ENCODE measurements at places on chromosomes 2 and 18.
A peak's percentile ranks its signal among the peaks of the same experiment; 100 is the strongest.

- DNase-seq: no peak
Observed at GRCh38 chr18:1062588-1062987, 157.9 kb downstream of the ADCYAP1 start.

DNA sequence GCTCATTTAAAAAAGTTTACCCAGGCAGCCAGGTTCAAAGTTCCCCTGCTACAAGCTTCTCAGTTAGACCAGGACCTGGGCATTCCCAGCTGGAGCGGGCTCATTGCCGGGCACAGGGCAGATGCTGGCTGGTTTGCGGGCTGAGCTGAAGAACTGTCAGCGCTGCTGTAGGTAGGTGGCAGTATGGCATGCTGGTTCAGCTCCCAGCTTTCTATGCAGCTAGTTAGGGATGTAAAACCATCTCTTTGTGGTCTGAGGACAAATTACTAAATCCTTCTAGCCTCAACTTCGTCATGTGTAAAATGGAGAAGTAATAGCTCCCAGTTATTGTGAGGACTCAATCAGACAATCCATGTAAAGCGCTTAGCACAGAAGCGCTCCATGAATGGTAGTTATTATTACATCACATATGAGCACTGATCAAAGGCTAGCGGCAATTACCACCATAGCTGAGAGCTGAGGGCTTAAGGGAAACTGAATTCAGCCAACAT is 2.4 kb upstream of the LDLRAD4 start:
- peak; percentile 30 for DNase-seq

DNA sequence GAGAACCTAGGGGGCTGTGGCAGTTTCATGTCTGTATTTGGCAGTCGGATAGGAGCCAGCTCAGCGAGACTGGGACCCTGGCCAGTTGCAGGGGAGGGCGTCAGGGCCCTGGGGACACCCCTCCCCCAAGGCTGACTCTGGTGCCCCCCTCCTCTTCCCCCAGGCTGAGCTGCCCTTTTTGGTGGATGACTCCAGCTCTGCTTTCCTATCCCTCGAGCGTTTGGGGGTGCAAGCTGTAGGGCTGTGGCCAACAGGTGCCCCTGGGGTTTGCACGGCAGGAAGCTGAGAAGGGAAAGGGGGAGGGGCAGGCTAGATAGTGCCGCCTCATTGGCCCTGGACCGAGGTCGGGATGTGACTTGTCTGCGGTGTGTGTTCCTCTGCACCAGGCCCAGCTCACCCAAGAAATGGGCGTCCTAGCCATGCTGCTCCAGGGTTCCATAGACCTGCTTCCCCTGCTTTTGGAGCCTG is 26.4 kb downstream of the SPEG start:
- DNase-seq: no peak

- no peak for DNase-seq
Observed at GRCh38 chr2:173761603-173762119, 203.5 kb downstream of the SP3 start.

DNA sequence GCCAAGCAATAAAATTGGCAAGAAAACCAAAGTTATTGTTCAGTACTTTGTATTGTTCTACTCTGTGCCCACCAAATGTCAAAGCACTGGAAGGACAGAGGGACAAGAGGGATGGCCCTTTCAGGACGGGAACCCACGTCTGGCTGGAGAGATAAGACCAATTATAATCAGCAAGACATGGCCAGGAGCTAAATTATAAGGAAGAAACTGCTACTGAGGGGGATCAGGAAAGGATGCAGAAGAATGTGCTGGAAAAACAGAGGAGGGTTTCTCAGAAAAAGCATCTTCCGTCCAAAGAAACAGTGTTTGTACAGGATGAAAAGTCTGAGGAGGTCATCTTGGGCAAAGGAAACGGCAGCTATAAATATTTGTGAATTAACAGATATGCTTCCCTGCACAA is 46.4 kb upstream of the NARS1 start:
- no peak for DNase-seq

DNA sequence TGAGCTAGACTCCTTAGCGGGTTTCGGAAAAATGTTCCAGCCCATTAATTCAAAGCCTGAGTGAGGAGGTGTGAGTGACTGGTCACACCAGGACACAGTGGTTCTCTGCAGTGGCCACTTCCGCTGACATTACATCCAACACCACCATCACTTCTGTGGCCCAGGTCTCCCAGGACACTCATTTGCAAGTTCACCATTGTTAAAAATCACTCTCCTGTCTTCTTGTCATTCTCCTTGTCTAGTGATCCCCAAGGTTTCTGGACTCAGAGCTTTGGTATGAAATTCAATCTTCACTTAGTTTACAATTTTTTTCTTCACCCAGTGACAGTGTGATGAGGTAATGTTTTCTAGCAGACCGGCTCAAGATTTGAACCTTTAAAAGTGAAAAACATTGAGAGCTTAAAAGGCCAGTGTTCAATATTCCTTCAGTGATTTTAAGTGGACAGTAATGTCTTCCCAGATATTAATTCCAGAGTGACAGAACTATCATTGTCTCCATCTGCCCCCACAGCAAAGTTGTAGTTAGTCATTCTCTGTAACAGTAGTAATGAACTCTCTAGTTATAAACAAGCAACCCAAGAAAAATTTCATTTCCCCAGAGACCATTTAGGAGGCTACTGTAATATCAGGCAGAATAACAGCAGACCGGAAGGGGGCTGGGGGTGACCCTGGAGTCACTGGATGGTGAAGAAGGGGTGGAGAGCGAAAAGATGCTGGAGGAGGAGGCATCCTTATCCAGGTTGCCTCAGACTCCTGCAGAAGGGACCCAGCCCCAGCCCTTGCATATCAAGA is 164.9 kb downstream of the GFPT1 start:
- DNase-seq: no peak

- peak; percentile 42 for DNase-seq
Observed at GRCh38 chr18:32714571-32715148, 58.2 kb downstream of the KLHL14 start.

- DNase-seq: no peak
Observed at GRCh38 chr2:211084352-211084751, 528.0 kb downstream of the CPS1 start.

GRCh38 chr2:28366496-28367282 is 26.0 kb upstream of the FOSL2 start:
- DNase-seq: no peak

DNA sequence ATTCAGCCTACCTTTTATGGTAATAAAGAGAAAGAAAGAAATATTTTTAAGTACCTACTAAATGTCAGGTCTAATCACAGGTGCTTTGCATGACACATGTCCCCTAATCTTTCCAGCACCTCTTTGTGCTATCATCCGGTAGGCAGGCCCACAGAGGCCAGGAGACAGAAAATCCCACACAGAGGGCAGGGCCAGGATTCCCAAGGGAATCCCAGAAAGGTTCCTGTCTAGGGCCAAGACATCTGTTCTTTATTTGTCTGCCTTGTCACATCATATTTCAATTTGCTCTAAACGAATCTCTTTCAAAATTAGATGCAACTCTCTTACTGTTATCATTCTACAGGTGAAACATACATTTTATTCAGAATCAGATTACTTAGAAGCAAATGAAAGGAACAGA is 676.1 kb upstream of the GYPC start:
- DNase-seq: no peak

GRCh38 chr2:212005085-212005671 is 533.4 kb downstream of the ERBB4 start:
- no peak for DNase-seq

DNA sequence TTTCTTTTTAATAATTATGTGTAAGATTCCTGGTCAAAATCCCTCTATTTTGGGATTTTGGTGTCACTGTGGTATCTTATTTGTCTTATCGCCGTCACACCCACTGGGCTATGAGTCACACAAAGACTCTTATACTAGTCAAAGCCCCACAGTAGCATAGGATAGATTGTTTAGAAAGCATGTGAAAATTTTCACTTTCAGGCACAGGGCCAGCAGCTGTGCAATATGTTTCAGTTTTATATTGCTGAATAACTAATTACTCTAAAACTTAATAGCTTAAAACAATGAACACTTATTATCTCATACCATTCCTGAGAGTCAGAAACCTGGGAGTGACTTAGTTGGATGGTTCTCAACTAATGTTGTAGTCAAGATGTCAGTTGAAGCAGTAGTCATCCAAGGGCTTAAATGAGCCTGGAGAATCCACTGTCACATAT is 24.0 kb downstream of the CFAP210 start:
- no peak for DNase-seq

DNA sequence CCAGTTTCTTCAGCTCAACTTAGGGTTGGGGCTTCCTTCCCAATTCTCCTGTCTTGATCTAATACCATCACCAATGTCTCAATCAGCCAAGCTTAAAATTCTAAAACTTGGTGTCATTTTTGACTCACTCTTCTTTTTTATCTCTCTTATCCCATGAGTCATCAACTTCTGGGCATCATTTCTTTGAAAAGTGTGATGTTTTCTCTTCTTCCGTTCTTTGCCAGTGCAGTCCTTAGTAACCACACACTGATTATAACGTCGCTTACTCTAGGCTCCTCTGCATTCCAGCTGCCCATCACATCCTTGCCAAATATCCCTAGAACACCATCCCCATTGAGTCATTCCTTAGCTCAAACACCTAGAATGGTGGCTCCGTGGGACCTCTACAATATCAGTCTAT is 27.4 kb upstream of the MRO start:
- no peak for DNase-seq

- DNase-seq: no peak
Observed at GRCh38 chr2:34011684-34012083, 412.6 kb upstream of the FAM98A start.
